ENCODE measurements at places on chromosomes 3 and 15.

- no peaks in the 10 kb centered on the region for H3K36me3 ChIP-seq
- no peaks in the 10 kb centered on the region for H3K27me3 ChIP-seq
- peak overlapping the region; percentile 62 for H3K27ac ChIP-seq
- H3K4me3 ChIP-seq, result no peak overlapping the region
These were observed 26.2 kb downstream of the RARB start for GRCh38 chr3:25454005-25454927.

DNA sequence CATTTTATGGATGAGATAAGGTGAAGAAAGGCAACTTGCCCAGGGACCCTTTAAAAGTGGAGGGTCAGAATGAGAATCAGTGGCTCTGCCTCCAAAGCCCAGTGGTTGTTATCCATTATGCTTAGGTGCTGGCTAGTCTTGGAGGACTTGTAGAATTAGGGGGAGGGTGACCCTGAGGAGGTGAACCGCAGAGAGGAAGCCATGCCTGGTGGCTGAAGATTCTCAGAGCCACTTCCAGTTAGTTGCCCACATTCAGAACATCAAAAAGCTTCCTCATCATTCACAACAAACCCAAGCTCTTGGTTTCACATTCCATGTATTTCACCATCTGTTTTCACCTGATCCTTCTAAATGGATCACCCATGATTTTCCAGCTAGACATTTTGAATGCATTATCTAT lies 11.2 kb downstream of the EBLN2 start:
- H3K27me3 ChIP-seq, result no peaks in the 10 kb centered on the region
- H3K36me3 ChIP-seq, result peaks cover 1% of the 10 kb centered on the region
- no peak overlapping the region for H3K4me3 ChIP-seq
- H3K4me1 ChIP-seq, result peaks cover 6% of the 10 kb centered on the region

GRCh38 chr15:43913026-43913780 lies 86.4 kb downstream of the WDR76 start:
- H3K36me3 ChIP-seq, result no peaks in the 10 kb centered on the region
- peak; percentile 97 for DNase-seq
- no peak overlapping the region for H3K27ac ChIP-seq
- no peak overlapping the region for H3K4me3 ChIP-seq

- H3K4me3 ChIP-seq, result no peak overlapping the region
- peaks cover 11% of the 10 kb centered on the region for H3K4me1 ChIP-seq
- no peaks in the 10 kb centered on the region for H3K36me3 ChIP-seq
- H3K27ac ChIP-seq, result peak overlapping the region; percentile 17
These were observed 1.8 kb downstream of the ZBTB38 start for GRCh38 chr3:141370065-141370533.

GRCh38 chr3:69691860-69692259 lies 47.4 kb upstream of the MITF start:
- no peaks in the 10 kb centered on the region for H3K36me3 ChIP-seq
- DNase-seq, result no peak
- no peak overlapping the region for H3K4me3 ChIP-seq

- DNase-seq, result peak; percentile 48
- no peak overlapping the region for H3K27ac ChIP-seq
- H3K36me3 ChIP-seq, result no peaks in the 10 kb centered on the region
- H3K27me3 ChIP-seq, result no peaks in the 10 kb centered on the region
- H3K4me1 ChIP-seq, result no peaks in the 10 kb centered on the region
These were observed 52.3 kb upstream of the BNIP2 start for GRCh38 chr15:59741274-59741906.

DNA sequence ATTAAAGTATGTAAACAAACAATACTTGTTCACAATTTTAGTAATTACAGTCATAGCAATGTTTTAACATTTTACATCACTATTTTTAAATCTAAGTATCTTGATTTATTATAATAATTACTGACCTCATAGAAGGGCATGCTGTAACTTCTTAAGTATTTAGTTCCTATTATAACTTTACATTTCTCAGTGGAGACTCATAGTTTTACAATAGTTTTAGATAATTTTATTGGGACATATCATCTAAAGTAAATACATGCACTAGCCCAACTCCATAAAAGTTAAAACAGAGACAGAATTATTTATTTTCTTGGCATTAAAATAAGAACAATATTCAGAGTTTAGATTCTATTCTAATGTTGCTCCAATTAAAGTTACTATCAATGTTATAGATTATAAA lies 466.5 kb upstream of the BCHE start:
- H3K36me3 ChIP-seq, result no peaks in the 10 kb centered on the region
- no peaks in the 10 kb centered on the region for H3K27me3 ChIP-seq
- H3K27ac ChIP-seq, result no peak overlapping the region

GRCh38 chr3:78645628-78646310 lies 1122.0 kb downstream of the ROBO1 start:
- H3K4me1 ChIP-seq, result peaks cover 26% of the 10 kb centered on the region
- H3K4me3 ChIP-seq, result no peak overlapping the region
- no peaks in the 10 kb centered on the region for H3K36me3 ChIP-seq
- DNase-seq, result peak; percentile 87
- no peak overlapping the region for H3K27ac ChIP-seq

- H3K4me1 ChIP-seq, result no peaks in the 10 kb centered on the region
- DNase-seq, result no peak
- H3K27ac ChIP-seq, result no peak overlapping the region
- H3K27me3 ChIP-seq, result no peaks in the 10 kb centered on the region
These were observed 11.2 kb upstream of the COL8A1 start for GRCh38 chr3:99627062-99627826.

DNA sequence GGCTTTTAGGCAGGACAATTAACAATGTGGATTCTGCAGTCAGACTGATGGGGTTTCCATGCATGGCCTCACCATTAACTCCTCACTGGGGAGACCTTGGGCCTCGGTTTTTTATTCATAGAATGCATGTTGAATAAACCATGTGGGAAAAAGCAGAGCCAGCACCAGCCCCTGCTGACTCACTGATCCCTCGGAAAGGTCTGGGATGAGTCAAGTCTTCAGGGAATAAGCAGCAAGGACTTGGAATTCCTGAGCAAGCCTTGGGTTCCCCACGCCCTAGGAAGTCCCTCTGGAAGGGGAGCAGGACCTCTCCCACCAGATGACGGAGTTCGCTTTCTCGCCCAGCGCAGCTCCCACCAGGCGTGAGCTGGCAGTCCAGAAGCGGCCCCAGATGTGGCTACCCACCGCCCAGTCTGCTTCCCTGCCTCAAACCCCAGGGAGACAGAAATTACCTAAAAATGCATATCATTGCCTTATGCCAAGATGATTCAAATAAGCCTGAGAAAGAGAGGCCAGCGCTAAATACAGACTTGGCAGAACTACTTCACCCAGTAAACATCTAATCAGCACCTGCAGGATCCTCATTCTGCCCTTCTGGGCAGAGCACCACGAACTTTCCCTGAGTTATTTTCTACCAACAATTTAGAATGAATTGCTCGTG lies 45.4 kb downstream of the BTD start:
- H3K27ac ChIP-seq, result no peak overlapping the region
- no peaks in the 10 kb centered on the region for H3K36me3 ChIP-seq
- no peak overlapping the region for H3K4me3 ChIP-seq
- peak; percentile 95 for DNase-seq
- no peaks in the 10 kb centered on the region for H3K4me1 ChIP-seq

- no peak overlapping the region for H3K4me3 ChIP-seq
- H3K27me3 ChIP-seq, result no peaks in the 10 kb centered on the region
- H3K27ac ChIP-seq, result peak overlapping the region; percentile 81
- H3K4me1 ChIP-seq, result peaks cover 72% of the 10 kb centered on the region
- DNase-seq, result no peak
- no peaks in the 10 kb centered on the region for H3K36me3 ChIP-seq
These were observed 17.4 kb upstream of the ST3GAL6 start for GRCh38 chr3:98745718-98746117.

DNA sequence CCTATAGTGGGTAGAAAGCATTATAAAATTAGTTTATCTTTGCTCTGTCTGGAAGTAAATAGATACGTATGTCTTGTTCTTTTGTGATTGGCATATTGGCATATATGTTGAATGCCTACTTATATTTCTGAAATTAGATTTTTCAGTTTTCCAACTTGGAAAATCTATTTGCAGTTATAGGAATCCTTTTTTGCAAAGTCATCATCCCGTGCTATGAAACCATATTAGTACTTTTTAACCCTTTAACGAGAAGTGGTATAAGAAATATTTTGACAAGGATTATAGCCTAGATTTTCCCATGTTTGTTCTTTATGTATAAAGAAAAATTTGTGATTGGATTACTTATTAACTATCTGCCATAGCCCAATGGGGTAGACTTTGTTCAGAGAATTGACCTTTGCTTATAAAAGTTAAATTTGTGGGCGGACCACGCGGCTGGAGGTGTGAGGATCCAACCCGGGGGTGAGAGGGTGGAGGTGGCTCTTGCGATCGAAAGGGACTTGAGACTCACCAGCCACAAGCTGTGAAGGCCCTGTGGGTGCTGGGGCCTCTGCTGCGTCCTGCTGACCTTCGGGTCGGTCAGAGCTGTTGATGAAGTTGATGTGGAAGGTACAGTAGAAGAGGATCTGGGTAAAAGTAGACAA lies 5.9 kb downstream of the LRRC28 start:
- H3K27me3 ChIP-seq, result no peaks in the 10 kb centered on the region
- peaks cover 7% of the 10 kb centered on the region for H3K36me3 ChIP-seq
- H3K27ac ChIP-seq, result no peak overlapping the region
- no peaks in the 10 kb centered on the region for H3K4me1 ChIP-seq
- DNase-seq, result no peak
- H3K4me3 ChIP-seq, result no peak overlapping the region

DNA sequence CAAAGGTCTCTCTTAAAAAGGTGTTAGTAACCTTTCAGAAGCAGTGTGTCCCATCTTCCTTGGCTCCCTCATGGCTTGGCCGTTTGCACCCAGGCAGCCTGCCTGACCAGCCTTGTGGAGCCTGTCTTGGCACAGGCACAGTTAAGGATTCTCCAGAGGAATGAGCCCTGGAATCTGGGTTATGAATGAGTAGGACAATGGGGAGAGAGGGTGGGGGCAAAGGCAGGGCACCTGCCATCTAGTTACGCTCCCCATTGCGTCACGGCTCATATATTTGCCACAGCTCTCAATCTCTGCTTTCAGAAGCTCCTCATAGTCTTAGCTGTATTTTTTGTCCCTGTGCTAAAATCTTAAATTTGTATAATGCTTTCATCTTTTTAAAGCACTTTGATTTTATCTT lies 50.6 kb downstream of the WDR76 start:
- peak overlapping the region; percentile 99 for H3K27ac ChIP-seq
- H3K27me3 ChIP-seq, result no peaks in the 10 kb centered on the region
- peak overlapping the region; percentile 35 for H3K4me3 ChIP-seq
- H3K4me1 ChIP-seq, result peaks cover 64% of the 10 kb centered on the region

DNA sequence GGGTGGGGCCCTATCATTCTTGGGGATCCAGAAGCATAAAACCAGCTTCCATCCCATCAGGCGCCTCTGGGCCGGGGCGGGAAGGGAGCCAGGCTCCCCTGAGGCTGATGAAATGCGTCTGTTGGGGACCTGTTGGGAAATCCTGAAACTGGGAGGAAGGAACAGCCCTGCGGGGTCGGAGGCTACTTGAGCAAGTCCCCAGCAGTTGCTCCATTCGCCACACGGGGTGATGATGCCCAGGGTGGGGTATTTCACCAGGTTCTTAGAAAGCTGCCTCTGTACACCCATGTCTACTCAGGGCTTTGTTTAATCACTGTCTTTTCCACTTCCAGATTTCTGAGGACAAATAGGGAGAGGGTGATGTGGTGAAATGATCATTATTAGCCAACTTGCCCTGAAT lies 25.4 kb upstream of the TSEN2 start:
- DNase-seq, result peak; percentile 56
- no peaks in the 10 kb centered on the region for H3K4me1 ChIP-seq
- no peak overlapping the region for H3K4me3 ChIP-seq
- H3K36me3 ChIP-seq, result no peaks in the 10 kb centered on the region

DNA sequence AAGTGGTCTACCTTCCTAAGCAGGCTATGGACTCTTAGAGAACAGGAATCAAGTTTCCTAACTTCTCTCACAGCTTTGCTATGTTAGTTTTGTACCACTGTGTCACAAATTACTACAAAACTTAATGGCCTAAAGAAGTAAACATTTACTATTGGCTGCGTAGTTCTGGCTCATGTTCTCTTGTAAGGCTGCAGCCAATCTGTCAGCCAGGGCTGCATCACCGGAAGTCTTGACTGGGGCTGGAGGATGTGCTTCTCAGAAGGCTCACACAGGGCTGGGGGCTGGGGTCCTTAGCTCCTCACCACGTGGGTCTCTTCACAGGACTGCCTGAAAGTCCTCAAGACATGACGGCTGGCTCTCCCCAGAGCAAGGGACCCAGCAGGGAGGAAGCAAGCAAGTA lies 15.5 kb downstream of the STIMATE start:
- H3K4me1 ChIP-seq, result no peaks in the 10 kb centered on the region
- DNase-seq, result no peak
- no peak overlapping the region for H3K27ac ChIP-seq
- no peaks in the 10 kb centered on the region for H3K27me3 ChIP-seq
- H3K36me3 ChIP-seq, result no peaks in the 10 kb centered on the region

GRCh38 chr3:71172951-71173350 lies 410.6 kb downstream of the FOXP1 start:
- peaks cover 34% of the 10 kb centered on the region for H3K4me1 ChIP-seq
- no peak overlapping the region for H3K4me3 ChIP-seq
- H3K27ac ChIP-seq, result peak overlapping the region; percentile 81
- no peaks in the 10 kb centered on the region for H3K27me3 ChIP-seq
- no peaks in the 10 kb centered on the region for H3K36me3 ChIP-seq

DNA sequence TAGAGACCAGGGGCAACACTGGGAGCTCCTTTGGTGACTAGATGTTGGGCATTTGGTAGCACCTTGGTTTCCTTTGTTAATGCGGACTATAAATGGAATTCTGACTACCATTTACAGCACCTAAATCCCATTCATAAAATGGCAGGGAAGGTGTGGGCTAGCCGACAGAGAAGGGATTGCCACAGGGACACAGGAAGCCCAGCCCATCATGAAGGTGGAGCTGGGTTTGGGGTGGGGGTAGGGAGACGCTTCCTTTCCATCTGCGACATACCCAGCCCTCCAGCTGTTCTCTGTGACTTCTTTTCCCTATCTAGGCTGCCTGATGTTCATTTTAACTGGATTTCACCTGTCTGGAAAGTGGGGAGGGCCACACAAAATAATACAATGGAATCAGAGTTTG lies 21.0 kb downstream of the ABHD2 start:
- DNase-seq, result no peak
- H3K27me3 ChIP-seq, result no peaks in the 10 kb centered on the region
- no peaks in the 10 kb centered on the region for H3K36me3 ChIP-seq
- no peak overlapping the region for H3K4me3 ChIP-seq

GRCh38 chr3:170809975-170810357 lies 60.0 kb downstream of the RPL22L1 start:
- peaks cover 15% of the 10 kb centered on the region for H3K4me1 ChIP-seq
- no peak overlapping the region for H3K4me3 ChIP-seq
- no peaks in the 10 kb centered on the region for H3K27me3 ChIP-seq

DNA sequence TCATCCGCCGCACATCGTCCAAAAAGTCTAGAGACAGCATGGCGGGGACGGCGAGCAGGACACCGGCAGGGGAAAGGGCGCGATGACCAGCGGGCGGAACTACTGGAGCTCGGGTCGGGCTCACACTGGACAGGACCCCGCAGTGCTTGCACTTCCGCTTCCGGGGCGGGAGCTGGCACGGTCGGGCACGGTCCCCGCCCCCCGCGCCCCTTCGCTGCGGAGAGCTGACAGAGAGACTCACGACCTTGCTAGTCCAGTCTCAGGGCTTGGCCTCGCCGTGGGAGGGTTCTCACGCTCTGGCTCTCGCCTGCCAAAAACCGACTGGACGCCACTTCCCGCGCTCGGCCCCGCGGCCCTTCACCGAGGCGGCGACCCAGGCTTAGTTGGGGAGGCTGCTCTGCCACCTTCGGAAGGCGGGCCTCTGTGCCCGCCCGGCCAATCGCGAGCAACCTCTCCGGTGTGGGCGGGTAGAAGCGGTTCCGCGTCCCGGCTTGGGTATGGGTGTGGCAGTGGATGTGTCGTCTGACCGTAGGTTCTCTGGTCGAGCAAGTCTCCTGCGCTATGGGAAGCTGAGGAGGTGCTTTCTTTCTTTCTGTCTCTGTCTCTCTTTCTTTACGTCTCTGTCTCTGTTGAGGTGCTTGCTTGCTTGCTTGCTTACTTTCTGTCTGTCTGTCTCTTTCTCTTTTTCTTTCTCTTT lies at the start of gene SEC11A:
TSS of gene SEC11A (minus strand) at position 104 of the 697 bp plus-strand sequence. CDS start at position 40, 64 bp downstream.
- H3K4me3 ChIP-seq, result peak within 1 kb of the TSS; percentile 68
- no peaks in the 10 kb centered on the region for H3K27me3 ChIP-seq
- H3K4me1 ChIP-seq, result peaks cover 11% of the 10 kb centered on the region
- peak within 1 kb of the TSS; percentile 91 for H3K27ac ChIP-seq

All from cardiac muscle cell (in vitro differentiated cells and primary cell).